ENCODE measurements at places on chromosomes 16 and 17.

DNA sequence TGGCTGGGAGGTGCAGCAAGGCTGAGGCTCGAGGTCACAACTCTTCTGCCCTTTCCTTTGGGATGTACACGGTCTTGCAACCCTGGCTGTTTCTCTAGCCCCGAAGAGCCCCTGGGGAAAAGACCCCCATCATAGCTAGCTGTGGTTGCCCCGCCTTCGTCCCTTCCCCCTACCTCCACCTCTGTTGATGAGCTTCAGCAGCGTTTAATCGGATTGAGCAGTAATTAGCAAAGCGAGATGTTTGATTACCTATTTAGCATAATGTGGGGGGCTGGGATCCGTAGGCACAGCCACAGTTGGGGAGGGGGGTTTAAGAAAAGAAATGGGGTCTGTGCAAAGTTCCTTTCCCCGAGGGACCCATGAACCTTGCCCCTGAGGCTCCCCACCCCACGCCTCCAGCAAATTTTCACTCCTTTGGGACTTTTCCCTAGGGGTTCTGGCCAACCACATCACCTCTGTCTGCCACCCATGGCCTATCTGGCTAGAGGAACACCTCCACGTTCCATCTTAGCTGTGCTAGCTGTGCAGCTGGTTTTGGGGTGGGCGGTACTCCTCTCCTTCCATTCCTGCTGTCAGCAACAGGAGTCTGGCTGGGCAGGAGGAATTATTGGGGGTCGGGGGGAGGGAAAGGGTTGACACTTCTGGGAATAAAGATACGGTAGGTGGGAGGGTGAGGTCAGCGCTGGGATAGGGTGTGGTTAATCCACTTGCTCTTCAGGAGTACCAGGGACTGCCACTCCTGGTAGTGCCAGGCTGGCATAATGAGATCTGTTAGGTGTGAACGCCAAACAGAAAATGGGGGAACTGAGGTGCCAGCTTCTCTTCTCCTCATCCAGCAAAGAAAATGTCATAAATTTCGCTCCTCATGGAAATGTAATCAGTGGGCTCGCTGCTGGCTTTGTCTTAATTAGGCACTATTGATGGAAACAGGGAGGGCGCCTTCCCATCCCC, 1.3 kb upstream of the DNAH2 start:
- no peak for DNase-seq

DNA sequence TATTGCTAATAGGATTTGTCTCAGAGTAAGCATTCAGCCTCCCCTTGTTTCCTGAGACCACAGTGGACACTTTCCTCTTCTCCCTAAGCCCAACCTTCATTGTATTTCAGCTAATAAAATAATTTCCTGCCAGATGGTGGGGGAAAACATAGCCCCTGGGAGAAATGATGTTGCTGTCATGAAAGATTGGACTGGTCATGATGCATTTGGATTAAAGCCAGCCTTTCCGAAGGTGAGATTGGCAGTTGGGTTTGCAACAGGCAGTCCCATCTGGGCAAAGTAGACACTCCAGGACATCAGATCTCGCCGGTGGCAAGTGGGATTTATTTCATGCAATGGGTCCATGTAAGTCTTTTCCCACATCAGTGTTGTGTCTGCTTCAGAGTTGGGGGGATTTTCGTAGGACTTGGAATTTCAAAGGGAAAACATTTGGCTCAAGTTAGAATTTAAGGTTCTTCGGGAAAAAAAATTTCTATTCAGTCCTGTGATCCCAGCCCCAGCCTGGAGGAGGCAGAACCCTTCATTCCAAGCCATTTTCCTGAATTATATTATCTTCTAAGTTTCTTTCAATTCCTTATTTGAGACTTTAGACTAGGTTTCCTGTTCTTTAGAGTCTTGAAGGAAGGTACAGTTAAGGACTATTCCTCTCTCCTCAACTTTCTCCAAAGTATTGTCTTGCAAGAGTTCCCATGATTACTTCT, 391.7 kb downstream of the XYLT1 start:
- no peak for DNase-seq

DNA sequence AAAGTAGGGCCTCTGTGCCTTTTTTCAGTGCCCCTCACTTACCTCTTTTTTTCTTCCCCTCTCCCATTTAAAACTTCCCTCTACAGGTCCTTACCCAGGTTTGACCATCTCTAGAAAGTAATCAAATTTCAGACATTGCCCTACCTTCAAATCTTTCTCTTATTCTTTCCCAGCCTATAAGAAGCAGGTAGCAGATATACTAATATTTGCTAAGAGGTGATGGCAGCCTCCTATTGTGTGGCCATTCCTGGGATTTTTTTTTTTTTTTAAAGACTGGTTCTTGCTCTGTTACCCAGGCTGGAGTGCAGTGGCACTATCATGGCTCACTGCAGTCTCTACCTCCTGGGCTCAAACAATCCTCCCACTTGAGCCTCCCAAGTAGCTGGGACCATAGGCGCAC, 111.1 kb upstream of the HAS3 start:
- no peak for DNase-seq

- no peak for DNase-seq
These were observed 76.4 kb upstream of the C17orf78 start for GRCh38 chr17:37299257-37299980.

GRCh38 chr17:42378359-42378958, 9.8 kb downstream of the STAT3 start:
- DNase-seq, result no peak
